Breast epithelium (tissue), 4 donors: ENCODE measurements at places on chromosomes 6 and 20. TPM values are rescaled to one million over a fixed set of nuclear protein-coding genes. Genes with fewer than 3 reads are reported as not detected.

- no peak for DNase-seq
Observed at GRCh38 chr6:96812077-96812703, 25.1 kb downstream of the GPR63 start.

GRCh38 chr6:116866281-116866871 is 10.7 kb upstream of the RFX6 start:
- no peak for DNase-seq

GRCh38 chr6:16316741-16317251 is 78.4 kb downstream of the GMPR start:
- DNase-seq, result no peak

DNA sequence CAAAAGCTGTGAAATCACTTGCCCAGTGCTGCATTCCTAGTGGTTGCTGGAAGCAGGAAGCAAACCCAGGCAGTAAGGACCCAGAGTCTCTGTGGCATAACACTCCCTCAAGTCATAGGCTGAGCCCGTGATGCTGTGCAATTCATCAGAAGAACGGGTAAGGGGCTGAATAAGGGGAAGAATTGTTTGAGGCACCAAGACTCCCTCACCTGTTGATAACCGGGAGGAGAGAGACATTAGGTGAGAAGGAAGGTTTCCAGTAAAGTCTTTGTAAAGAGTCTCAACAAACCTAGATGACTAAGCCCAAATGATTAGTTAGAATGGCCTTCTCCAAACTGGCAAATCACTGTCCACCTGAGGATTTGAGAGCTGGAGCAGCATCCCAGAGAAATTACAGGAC is 18.3 kb downstream of the ENPP3 start:
- no peak for DNase-seq

- no peak for DNase-seq
Observed at GRCh38 chr20:40538131-40538530, 150.9 kb downstream of the MAFB start.

DNA sequence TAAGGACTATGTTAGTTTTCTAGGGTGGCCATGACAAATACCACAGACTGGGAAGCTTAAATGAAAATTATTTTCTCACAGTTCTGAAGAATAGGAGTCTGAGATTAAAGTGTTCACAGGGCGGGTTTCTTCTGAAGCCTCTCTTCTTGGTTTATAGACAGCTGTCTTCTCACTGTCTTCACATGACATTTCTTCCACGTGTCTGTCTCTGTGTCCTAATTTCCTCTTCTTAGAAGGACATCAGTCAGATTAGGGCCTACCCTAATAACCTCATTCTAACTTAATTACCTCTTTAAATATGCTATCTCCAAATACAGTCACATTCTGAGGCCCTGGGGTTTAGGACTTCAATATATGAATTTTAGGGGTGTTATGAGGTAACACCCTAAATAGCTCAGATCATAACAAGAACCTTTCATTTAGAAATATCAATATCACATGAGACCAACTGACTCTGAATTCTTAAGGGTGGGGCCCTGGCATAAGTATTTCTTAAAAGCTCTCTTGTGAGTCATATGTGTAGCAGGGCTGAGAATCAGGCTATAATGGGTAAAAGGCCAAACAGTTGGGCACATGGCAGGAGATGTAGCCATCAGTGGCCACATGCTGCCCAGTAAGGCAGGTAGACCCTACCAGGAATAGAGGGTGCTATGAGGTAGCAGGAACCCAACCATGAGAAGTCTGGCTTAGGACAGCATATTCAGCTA is 62.0 kb upstream of the TENT5A start:
- DNase-seq, result no peak

GRCh38 chr20:63642527-63643247 is 10.5 kb downstream of the STMN3 start:
- DNase-seq, result no peak

DNA sequence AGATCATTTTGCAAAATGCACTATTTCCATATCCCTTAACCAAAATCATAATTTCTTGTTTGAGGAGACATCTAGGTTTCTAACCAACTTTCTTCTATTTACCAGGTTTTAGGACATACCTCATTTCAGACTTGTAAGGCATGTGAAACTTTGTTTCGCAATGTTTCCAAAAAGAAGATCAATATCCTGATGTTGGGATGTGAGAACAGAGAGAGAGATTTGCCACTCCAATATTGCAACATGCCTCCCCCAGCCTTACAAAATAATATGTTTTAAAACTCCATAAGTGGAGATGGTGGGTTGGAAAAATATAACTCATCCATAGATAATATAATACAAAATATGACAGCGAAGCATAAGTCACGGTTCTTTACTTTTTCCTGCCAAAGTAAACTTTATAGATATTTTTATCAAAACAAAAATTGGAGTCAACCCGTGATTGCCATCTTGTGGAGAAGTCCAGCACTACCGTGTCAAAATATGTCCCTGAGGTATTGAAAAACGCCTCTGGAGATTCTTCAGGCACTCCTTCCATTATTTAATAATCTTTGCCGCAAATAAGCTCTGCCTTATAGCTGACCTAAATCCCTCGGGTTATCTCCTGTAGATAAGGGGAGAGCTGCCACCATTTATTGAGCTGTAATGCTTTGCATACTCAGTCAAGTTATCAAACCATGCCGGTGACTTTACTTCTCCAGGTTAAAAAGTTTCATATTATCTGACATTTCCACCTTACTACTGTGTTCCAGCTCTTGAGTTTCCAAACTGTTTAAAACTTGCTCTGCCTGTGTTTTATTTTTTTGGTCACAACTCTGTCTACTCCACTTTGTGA is 534.2 kb downstream of the HACE1 start:
- DNase-seq, result no peak

DNA sequence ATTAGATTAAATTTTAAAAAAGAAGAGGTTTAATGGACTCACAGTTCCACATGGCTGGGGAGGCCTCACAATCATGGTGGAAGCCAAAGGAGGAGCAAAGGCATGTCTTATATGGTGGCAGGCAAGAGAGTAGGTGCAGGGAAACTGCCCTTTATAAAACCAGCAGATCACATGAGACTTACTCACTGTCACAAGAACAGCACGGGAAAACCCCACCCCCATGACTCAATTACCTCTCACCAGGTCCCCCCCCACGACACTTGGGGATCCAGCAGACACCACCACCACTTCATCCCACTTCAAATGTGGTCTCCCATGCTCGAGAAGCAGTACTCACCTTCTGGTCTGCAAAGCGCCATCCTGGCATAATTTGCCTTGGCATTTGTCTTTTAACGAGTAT is 24.6 kb downstream of the MTFR2 start:
- no peak for DNase-seq

GRCh38 chr20:17795501-17796071 is 95.8 kb downstream of the BANF2 start:
- DNase-seq, result no peak

- DNase-seq, result peak; percentile 79
Observed at GRCh38 chr6:41734666-41735426, 562 bp downstream of the TFEB start.

DNA sequence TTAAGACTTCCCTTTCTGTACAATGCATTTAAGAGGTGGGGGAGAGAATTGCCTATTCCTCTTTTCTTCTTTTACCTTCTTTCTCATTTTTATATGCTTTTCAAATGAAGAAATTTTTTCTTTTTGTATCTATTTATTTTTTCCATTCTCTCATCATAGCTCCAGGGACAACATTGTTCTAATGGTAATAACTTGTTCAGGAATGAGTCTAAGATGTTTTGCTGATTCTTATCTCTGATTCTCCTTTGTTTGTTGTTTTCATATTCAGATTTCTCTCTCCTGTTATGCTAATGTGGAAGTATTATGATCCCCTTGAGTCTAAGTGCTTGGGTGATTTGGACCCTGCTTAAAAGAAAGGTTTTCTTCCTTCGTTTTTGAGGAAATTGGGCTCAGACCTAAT is 451.6 kb downstream of the CDKAL1 start:
- DNase-seq, result no peak

- DNase-seq, result no peak
Observed at GRCh38 chr20:57711311-57711712, 1.5 kb upstream of the PMEPA1 start.

DNA sequence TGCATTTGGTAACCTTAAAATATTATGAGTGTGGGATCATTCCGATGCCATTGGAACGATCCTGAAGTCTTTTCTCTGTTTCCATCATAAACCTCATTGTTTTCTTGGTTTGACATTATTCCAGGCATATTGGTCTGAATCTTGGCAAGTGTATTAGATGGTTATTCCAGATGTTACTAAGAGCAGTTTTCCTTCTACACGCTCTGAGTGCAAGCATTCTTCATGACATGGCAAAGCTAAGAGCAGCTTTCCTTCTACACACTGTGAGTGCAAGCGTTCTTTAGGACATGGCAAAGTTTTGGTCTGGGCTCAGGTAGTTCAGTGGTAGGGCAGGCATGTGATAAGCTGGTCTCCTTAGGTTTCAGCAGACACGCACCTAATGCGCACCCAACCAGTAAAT is 53.0 kb downstream of the SMOC2 start:
- DNase-seq, result no peak

DNA sequence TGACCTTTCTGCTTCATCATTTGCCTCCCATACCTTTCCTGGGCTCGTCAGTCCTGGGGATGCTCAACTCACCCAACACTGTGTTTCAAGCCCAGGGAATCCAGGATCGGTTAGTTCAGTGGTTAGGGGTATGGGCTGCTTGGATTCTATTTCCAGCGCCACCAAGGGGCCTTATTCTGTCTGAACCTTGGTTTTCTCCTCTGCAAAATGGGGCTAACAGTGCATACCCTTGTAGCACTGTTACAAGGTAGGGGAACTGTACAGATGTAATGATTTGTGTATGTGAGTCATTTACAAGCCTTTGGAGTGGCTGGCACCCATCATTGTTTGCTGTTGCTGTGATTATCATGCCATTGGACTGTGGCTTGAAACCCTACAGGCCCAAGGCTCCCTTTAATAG is 14.5 kb upstream of the CSNK2A1 start:
- no peak for DNase-seq

DNA sequence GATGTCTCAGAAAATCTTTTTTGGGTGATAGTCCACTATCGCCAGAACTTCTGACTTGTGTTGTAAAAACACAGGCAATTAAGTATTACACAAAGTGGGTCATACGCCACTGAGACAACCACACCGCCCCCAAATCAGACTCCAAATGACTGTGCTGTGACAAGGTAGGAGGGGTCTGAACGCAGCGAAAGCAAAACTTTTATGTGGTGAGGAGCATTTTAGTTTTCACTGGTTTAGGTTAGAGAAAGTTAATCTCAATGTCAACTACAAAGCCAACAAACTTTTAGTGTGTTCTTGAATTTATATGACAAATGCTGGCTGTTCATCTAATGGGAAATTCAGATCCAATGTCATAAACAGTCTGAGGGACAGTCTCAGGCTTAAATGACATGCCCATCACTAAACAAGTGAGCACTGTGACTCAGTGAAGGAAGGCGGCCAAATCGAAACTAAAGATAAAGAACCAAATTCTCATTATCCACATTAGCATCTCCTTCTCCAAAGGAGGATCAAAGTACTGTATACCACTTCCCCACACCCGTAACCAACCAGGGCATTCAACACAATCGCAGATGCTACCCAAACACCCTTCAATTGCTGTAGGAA is 186.7 kb downstream of the GJA10 start:
- DNase-seq, result no peak

GRCh38 chr6:41670703-41671360 is 32.6 kb downstream of the MDFI start:
- DNase-seq, result no peak

DNA sequence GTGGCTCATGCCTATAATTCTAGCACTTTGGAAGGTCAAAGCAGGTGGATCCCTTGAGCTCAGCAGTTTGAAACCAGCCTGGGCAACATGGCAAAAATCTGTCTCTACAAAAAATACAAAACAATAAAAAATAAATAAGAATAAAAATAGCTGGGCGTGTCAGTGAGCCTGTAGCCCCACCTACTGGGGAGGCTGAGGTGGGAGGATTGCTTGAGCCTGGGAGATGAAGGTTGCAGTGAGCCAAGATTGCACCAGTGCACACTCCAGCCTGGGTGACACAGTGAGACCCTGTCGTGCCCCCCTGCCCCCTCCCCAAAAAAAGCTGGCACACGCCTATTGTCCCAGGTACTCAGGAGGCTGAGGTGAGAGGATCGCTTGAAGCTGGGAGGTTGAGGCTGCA is 35.1 kb upstream of the SRPK1 start:
- DNase-seq, result no peak

- DNase-seq, result no peak
Observed at GRCh38 chr6:10556589-10556988, 35.4 kb downstream of the GCNT2 start.

DNA sequence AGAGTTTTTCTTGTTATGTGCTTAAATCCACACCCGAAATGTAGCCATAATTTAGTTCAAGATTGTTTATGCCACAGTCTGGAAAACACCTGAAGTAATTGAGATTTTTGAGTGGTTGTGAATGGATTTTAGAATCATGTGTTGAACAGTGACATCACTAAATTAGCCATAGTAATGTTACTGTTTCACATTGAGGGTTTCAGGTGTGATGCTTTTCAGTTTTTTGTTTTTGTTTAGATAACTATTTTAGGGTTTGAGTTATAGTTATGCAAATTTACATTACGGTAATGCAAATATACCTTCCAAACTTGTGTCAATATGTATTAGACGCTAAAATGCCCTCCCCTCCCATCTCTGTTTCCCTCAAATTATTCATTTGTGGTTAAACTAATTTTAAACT is 22.9 kb downstream of the QKI start:
- no peak for DNase-seq

Gene XKR7
- not detected for total RNA-seq

Gene OXT
- 4.5 TPM for total RNA-seq

Gene NOX3
- not detected for total RNA-seq

Gene ZBTB12
- 0.64 TPM for total RNA-seq

Gene IDH3B
- 119 TPM for total RNA-seq

Gene EPPIN
- total RNA-seq, result not detected

Gene DYNLT2
- total RNA-seq, result 1.9 TPM
